CD4-positive, alpha-beta memory T cell (primary cell): ENCODE measurements at places on chromosomes 7 and 10. TPM values are rescaled to one million over a fixed set of nuclear protein-coding genes. Genes with fewer than 3 reads are reported as not detected.

DNA sequence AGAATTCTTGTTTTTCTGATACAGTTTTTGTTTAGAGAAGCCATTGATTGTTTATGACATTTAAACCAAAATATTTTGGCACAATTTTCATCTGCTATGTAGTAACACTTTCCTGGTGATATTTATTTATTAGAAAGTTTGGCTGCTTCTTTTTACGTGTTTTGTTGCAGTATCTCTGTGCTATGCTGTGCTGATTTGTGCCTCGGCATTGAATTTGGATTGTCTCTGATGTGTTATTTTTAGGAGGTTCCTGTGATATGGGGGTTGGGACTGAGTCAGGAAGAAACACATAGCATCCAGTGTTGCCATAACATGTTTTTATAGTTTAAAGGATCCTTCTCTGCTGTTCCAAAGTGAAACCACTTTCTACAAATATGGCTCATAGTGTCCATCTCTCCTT, 1197.7 kb upstream of the LRRN3 start:
- H3K4me3 ChIP-seq: no peak overlapping the region
- DNase-seq: no peak
- H3K36me3 ChIP-seq: no peaks in the 10 kb centered on the region
- no peak overlapping the region for H3K27ac ChIP-seq
- H3K4me1 ChIP-seq: no peaks in the 10 kb centered on the region

Gene LRRTM3
- total RNA-seq: not detected

DNA sequence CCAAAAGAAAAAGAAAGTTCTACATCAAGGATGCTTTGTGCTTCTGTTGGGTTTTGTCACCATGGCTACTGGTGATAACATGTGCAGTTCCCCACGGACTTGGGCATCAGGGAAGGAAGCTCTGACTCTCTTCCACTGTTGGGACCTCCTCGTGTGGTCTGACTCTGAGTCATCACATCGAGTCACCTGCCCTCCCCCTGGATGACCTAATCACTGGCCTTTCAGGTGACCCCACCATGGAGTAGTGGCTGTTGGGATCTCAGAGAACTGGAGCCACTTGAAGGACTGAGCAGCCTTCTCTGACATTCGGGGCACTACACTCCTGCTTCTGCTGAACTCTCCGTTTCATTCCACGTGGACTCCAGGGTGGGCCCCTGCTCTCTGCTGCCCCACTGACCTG, 60.8 kb upstream of the DOCK1 start:
- H3K27me3 ChIP-seq: no peaks in the 10 kb centered on the region
- DNase-seq: no peak
- H3K27ac ChIP-seq: no peak overlapping the region

Gene NXPH1
- not detected for total RNA-seq

GRCh38 chr7:157875230-157876179, 538.7 kb downstream of the DNAJB6 start:
- H3K36me3 ChIP-seq: no peaks in the 10 kb centered on the region
- peak; percentile 53 for DNase-seq
- peaks cover 22% of the 10 kb centered on the region for H3K4me1 ChIP-seq
- no peak overlapping the region for H3K27ac ChIP-seq
- H3K27me3 ChIP-seq: no peaks in the 10 kb centered on the region
- H3K4me3 ChIP-seq: peak overlapping the region; percentile 42

- H3K4me1 ChIP-seq: no peaks in the 10 kb centered on the region
- H3K27me3 ChIP-seq: no peaks in the 10 kb centered on the region
These were observed 151.5 kb upstream of the KAT6B start for GRCh38 chr10:74674927-74675326.

Gene MYPN
- total RNA-seq: not detected
